ENCODE measurements at places on chromosomes 4 and X. TPM values are rescaled to one million over a fixed set of nuclear protein-coding genes. Genes with fewer than 3 reads are reported as not detected.

Gene LRIT3
- polyA plus RNA-seq = 0.10 TPM

Gene VEGFC
- 16.0 TPM for polyA plus RNA-seq

Gene DCAF16
- polyA plus RNA-seq = 9.7 TPM

Gene MSX1
- polyA plus RNA-seq = 14.7 TPM

Gene GLOD5
- not detected for polyA plus RNA-seq

Gene HMX1
- polyA plus RNA-seq = not detected

Gene ZNF157
- not detected for polyA plus RNA-seq

Gene ARAP2
- polyA plus RNA-seq = 1.3 TPM

Gene CD38
- 0.94 TPM for polyA plus RNA-seq

Gene TMSB15A
- polyA plus RNA-seq = not detected

Gene VEGFD
- polyA plus RNA-seq = 7.6 TPM

Gene FAM47E
- 3.3 TPM for polyA plus RNA-seq

Gene KLF8
- 9.0 TPM for polyA plus RNA-seq
